ENCODE measurements at places on chromosomes 1 and 21. TPM values are rescaled to one million over a fixed set of nuclear protein-coding genes. Genes with fewer than 3 reads are reported as not detected.

GRCh38 chr1:201185527-201186128 is 5.0 kb upstream of the IGFN1 start:
- no peak for DNase-seq

DNA sequence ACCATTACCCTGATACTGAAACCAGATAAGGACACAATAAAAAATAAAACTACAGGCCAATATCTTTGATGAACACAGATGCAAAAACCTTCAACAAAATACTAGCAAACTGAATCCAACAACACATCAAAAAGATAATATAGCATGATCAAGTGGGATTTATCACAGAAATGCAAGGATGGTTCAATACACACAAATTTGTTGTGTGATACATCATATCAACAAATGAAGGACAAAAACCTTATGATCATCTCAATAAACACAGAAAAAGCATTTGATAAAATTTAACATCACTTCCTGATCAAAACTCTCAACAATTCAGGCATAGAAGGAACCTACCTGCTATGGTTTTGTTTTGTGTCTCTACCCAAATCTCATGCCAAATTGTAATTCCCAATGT is 74.3 kb upstream of the VANGL1 start:
- no peak for DNase-seq

DNA sequence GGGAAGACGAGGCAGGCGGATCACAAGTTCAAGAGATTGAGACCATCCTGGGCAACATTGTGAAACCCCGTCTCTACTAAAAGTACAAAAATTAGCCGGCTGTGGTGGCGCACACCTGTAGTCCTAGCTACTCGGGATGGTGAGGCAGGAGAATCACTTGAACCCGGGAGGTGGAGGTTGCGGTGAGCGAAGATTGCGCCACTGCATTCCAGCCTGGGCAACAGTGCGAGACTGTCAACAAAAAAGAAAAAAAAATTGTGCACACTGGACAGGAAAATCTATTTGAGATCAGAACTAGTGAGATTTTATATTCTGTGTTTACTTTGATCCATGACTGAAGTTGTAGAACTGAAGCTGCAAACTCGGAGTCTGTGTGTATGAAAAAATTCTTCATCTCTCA is 40.2 kb downstream of the SNRPE start:
- DNase-seq, result no peak

DNA sequence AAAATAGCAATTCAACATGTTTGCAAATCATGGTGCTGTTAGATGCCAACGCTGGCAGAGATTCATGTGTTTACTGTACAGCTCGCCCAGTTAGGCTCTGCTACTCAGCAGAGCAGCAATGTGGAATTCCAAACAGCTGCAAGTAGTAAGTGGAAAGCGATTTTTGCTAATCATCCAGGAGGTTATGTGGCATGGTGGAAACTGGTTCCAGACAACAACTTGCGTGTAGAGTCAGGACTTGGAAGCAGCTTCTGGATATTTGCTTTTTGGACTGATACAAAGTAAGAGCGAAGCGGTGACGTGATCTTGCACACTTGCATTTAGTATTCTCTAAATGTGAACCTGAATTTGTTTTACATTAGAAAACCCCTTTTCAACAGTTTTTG is 27.1 kb upstream of the HHAT start:
- no peak for DNase-seq

Gene CFAP74
- 0.07 TPM for total RNA-seq

Gene MTHFR
- total RNA-seq, result 48.5 TPM

Gene DESI2
- total RNA-seq, result 18.7 TPM

All from heart left ventricle (tissue), 16 donors.